LNCaP clone FGC (cell line): ENCODE measurements at places on chromosomes 16 and 17.
A peak's percentile ranks its signal among the peaks of the same experiment; 100 is the strongest.

GRCh38 chr16:70795296-70795912 lies 5.6 kb downstream of the VAC14 start:
- DNase-seq: no peak

GRCh38 chr17:77579131-77579530 lies 379.4 kb upstream of the TNRC6C start:
- DNase-seq: no peak

- DNase-seq: no peak
Measured at GRCh38 chr16:4114257-4115208, 1.7 kb downstream of the ADCY9 start.

GRCh38 chr16:77414752-77415231 lies 20.0 kb downstream of the ADAMTS18 start:
- peak; percentile 98 for DNase-seq

- DNase-seq: peak; percentile 52
Measured at GRCh38 chr16:67459066-67459860, 21.7 kb downstream of the ATP6V0D1 start.
